ENCODE measurements at places on chromosomes 3 and 15. TPM values are rescaled to one million over a fixed set of nuclear protein-coding genes. Genes with fewer than 3 reads are reported as not detected.

AADACL2 gene
- not detected for total RNA-seq

- no peak within 1 kb of the TSS for H3K27ac ChIP-seq
- H3K4me1 ChIP-seq = peaks cover 16% of the 10 kb centered on the region
- H3K4me3 ChIP-seq = peak within 1 kb of the TSS; percentile 50
- no peaks in the 10 kb centered on the region for H3K36me3 ChIP-seq
- peak; percentile 38 for DNase-seq
- H3K27me3 ChIP-seq = peaks cover 49% of the 10 kb centered on the region
These were observed at the start of gene C3orf80 for GRCh38 chr3:160225176-160226025. Gene C3orf80, plus strand, starts transcription at chr3:160225422. Its CDS starts 214 bp downstream, at chr3:160225636.

DNA sequence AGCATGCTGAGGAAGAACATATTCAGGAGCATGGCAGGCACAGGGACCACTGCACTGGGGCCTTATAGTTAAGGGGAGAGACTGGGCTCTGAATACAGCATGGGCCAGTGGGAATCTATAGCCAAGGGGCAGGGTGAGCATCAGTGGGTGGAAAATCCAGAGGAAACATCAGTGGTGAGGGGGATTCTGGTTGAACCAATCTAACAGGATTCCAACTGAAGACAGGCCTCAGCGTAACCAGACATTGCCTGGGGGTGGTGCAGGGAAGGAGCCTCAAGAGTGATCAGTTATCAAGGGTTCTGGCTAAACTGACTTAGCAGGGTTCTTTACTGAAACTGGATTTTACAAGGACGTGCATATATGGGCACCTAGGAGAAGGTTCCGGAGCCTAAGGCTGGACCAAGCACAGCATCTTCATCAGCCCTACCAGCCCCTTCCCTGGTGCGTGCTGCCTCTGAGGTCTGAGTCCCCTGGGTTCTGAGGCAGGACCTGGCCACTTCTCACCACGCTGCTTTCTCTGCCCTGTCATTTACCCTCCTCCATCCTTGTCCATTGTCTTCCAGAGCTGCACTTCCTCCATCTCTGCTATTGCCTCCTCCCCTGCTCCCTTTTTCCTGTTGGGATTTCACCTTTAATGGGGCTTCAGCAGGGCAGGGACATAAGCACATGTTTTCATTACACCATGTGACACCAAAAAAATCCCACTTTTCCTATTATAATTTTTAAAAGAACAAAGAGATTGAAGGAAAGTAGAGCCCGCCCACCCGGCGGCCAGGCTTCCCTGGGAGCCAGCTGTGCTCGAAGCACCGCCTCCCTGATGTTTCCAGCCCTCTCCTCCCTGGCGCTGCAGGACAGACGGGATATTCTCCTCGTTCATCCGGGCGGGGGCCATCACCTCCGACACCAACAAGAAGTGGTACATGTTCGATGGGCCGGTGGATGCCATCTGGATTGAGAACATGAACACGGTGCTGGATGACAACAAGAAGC lies 52.1 kb downstream of the DNAH1 start:
- H3K4me1 ChIP-seq = no peaks in the 10 kb centered on the region
- H3K27me3 ChIP-seq = no peaks in the 10 kb centered on the region
- no peak overlapping the region for H3K27ac ChIP-seq

- H3K4me1 ChIP-seq = peaks cover 14% of the 10 kb centered on the region
- no peak overlapping the region for H3K4me3 ChIP-seq
- DNase-seq = peak; percentile 94
- peak overlapping the region; percentile 88 for H3K27ac ChIP-seq
- no peaks in the 10 kb centered on the region for H3K36me3 ChIP-seq
These were observed 42.0 kb upstream of the CFAP161 start for GRCh38 chr15:81091889-81092558.

- H3K4me3 ChIP-seq = no peak overlapping the region
- H3K36me3 ChIP-seq = no peaks in the 10 kb centered on the region
- DNase-seq = no peak
- H3K27me3 ChIP-seq = no peaks in the 10 kb centered on the region
- peak overlapping the region; percentile 36 for H3K27ac ChIP-seq
These were observed 59.1 kb upstream of the SLC6A1 start for GRCh38 chr3:10933470-10933804.

- H3K27me3 ChIP-seq = peaks cover 63% of the 10 kb centered on the region
- no peak within 1 kb of the TSS for H3K27ac ChIP-seq
- peak within 1 kb of the TSS; percentile 62 for H3K4me3 ChIP-seq
- peaks cover 13% of the 10 kb centered on the region for H3K4me1 ChIP-seq
- no peaks in the 10 kb centered on the region for H3K36me3 ChIP-seq
These were observed at the start of gene SIDT1 for GRCh38 chr3:113531826-113532697. Gene SIDT1, plus strand, starts transcription at chr3:113532555. Its CDS starts 467 bp downstream, at chr3:113533022.

GRCh38 chr3:81581966-81582599 lies 179.4 kb downstream of the GBE1 start:
- peaks cover 4% of the 10 kb centered on the region for H3K36me3 ChIP-seq
- no peak overlapping the region for H3K4me3 ChIP-seq
- H3K4me1 ChIP-seq = no peaks in the 10 kb centered on the region
- no peaks in the 10 kb centered on the region for H3K27me3 ChIP-seq

DNA sequence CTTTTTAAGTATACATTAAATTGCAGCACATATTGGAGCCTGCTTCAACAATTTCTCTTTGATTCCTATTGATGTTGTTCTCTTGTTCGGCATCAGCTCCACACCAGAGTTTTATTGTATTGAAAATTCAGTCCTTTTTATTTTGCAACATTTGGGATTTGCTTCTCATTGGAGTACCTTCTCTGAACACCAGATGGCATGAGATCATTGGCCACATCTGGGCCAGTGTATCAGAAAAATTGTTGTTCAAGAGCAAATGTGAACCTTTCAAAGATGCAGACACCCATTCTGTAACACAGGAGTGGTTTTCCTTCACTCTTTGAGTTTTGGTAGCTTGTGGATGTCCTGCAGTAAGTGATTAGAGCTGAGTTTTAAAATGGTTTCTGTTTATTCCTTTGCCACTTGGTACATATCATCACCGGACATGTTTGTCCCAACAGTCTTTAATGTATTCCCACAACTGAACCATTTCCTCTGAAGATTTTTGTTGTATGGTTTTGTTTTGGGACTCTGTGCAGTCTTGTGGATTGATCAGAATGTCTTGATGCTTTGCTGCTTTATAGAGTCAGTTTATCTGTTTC lies 96.1 kb downstream of the MCTP2 start:
- H3K4me1 ChIP-seq = no peaks in the 10 kb centered on the region
- no peak for DNase-seq
- no peak overlapping the region for H3K27ac ChIP-seq
- H3K4me3 ChIP-seq = no peak overlapping the region

GRCh38 chr3:170893895-170894294 lies 14.5 kb downstream of the EIF5A2 start:
- H3K4me3 ChIP-seq = no peak overlapping the region
- no peak for DNase-seq
- H3K27ac ChIP-seq = no peak overlapping the region
- H3K4me1 ChIP-seq = no peaks in the 10 kb centered on the region

SCAMP5 gene
- total RNA-seq = 23.1 TPM

- H3K4me3 ChIP-seq = no peak overlapping the region
- H3K27ac ChIP-seq = no peak overlapping the region
- peaks cover 58% of the 10 kb centered on the region for H3K4me1 ChIP-seq
- no peaks in the 10 kb centered on the region for H3K36me3 ChIP-seq
- no peak for DNase-seq
These were observed 1.8 kb upstream of the C15orf62 start for GRCh38 chr15:40767838-40768500.

- peak overlapping the region; percentile 95 for H3K27ac ChIP-seq
- no peak for DNase-seq
- no peaks in the 10 kb centered on the region for H3K36me3 ChIP-seq
- H3K4me1 ChIP-seq = peaks cover 27% of the 10 kb centered on the region
These were observed 734 bp downstream of the TBL1XR1 start for GRCh38 chr3:177196456-177197040.

DNA sequence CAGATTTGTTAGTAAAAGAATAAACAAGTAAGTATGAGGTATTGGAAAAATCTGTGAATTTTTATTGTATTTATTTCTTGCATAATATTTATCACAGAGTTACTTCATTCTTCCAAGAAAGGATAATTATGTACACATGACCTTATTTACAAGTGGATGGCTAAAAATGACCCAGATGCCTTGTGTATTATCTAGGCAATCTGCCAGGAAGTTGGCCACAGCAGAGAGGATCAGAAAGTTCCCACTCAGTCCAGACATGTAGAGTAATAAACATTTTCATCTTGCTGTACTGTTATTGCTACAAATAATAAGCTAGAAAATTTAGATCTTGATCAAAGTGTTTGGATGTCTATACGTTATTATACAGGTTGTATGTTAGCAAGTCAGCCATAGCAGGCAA lies 317.1 kb downstream of the EPHA6 start:
- no peak overlapping the region for H3K4me3 ChIP-seq
- no peak for DNase-seq
- no peaks in the 10 kb centered on the region for H3K36me3 ChIP-seq
- no peaks in the 10 kb centered on the region for H3K4me1 ChIP-seq

GRCh38 chr15:70777170-70777926 lies 14.0 kb upstream of the UACA start:
- H3K36me3 ChIP-seq = no peaks in the 10 kb centered on the region
- peaks cover 31% of the 10 kb centered on the region for H3K4me1 ChIP-seq
- DNase-seq = no peak

DNA sequence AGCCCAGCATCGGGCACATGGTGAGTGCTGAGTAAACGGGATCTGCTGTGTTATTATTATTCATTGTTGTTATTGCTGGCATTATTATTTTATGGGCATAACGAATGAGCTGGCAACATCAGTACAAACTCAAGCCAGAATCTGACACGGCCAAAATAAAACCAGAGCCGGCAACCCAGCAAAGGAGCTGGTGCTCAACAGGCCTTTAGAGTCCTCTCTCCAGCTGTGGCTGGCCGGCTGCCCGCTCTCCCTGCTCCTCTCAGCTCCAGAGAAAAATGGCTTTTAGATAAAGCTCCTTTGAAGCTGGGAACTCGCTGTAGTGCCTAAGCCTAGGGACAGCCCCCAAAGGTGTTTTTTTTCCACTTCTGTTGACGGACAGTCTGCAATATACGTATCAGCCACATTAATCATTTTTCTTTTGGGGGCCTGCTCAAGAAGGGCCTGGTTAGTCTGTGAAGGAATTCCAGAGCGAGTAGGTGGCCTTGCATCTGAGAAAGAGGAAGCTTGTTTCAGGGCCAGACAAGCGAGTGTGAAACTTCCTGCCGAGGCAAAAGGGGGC lies 193.9 kb upstream of the UBE2E1 start:
- no peaks in the 10 kb centered on the region for H3K36me3 ChIP-seq
- H3K4me1 ChIP-seq = peaks cover 12% of the 10 kb centered on the region
- peak; percentile 76 for DNase-seq
- peak overlapping the region; percentile 78 for H3K27ac ChIP-seq
- H3K4me3 ChIP-seq = no peak overlapping the region

GRCh38 chr15:99755692-99756409 lies 22.6 kb upstream of the LYSMD4 start:
- H3K27ac ChIP-seq = no peak overlapping the region
- no peaks in the 10 kb centered on the region for H3K36me3 ChIP-seq
- no peak overlapping the region for H3K4me3 ChIP-seq
- H3K27me3 ChIP-seq = no peaks in the 10 kb centered on the region
- no peaks in the 10 kb centered on the region for H3K4me1 ChIP-seq

- peaks cover 5% of the 10 kb centered on the region for H3K27me3 ChIP-seq
- no peak overlapping the region for H3K4me3 ChIP-seq
- no peaks in the 10 kb centered on the region for H3K4me1 ChIP-seq
- H3K27ac ChIP-seq = no peak overlapping the region
- no peak for DNase-seq
These were observed 97.7 kb downstream of the CHST2 start for GRCh38 chr3:143217283-143217682.

LINGO1 gene
- total RNA-seq = 4.5 TPM

DNA sequence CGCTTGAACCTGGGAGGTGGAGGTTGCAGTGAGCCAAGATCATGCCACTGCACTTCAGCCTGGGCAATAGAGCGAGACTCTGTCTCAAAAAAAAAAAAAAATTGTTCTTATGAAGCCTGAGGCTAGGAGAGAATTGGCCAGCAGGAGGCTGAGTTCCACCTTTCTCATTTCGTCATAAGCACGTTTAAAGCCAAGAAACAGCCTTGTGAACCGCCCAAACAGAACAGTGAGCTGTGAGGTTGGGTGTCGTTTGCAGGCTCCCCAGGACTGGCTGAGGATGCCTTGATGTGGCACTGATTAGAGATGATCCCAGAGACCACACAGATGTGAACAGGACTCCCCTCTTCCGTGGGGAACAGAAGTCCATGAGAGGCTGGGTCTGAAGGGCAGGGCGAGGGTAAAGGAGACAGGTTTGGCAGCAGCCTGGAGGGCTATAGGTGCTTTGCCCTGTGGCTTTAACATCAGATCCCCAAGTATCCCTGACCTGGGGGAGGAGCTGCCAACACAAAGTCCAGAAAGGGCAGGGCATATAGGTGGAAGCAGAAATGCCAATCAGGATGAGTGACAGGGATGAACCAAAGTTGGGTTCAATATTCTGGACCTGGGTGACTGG lies 52.9 kb downstream of the CLEC3B start:
- no peaks in the 10 kb centered on the region for H3K36me3 ChIP-seq
- DNase-seq = peak; percentile 34
- H3K27me3 ChIP-seq = no peaks in the 10 kb centered on the region
- peaks cover 9% of the 10 kb centered on the region for H3K4me1 ChIP-seq
- H3K27ac ChIP-seq = no peak overlapping the region
- H3K4me3 ChIP-seq = no peak overlapping the region

GRCh38 chr3:50170689-50171088 lies 15.6 kb downstream of the SEMA3F start:
- peak overlapping the region; percentile 28 for H3K27ac ChIP-seq
- H3K4me1 ChIP-seq = peaks cover 35% of the 10 kb centered on the region
- H3K4me3 ChIP-seq = no peak overlapping the region

RLBP1 gene
- total RNA-seq = not detected

DPPA2 gene
- 0.48 TPM for total RNA-seq

CFAP92 gene
- total RNA-seq = 0.52 TPM

DNA sequence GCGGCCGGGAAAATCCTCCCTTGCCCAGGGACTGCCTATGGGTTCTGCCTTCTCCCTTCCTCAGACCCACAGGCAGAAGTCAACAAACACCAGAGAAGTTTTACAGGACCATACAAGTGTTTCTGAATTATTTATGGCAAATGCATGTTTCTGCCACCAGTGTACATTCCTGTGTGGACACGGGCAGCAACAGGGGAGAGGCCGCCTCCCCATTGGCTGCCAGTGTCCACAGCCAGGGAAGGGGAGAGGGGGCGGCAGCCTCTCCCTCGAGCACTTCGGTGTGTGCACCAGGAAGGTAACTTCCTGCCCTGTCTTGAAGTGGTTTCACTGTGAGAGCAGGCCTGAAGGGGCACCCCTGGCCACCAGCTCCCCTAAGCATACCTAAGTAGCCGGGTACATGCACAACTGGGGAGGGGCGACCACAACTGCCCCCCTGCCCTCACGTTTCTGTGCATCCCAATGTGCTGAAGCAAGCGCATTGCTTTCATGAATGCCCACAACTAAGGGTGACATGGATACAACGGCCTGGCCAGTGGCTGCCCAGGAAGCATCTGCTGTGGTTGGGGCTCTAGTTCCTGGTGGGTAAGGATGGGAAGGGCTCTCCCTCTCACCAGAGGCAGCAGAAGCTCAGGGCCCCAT lies 14.8 kb upstream of the SHISA5 start:
- no peak overlapping the region for H3K27ac ChIP-seq
- DNase-seq = no peak
- no peaks in the 10 kb centered on the region for H3K36me3 ChIP-seq
- no peaks in the 10 kb centered on the region for H3K27me3 ChIP-seq

Measured in astrocyte (in vitro differentiated cells and primary cell).